Transverse colon (tissue), 4 donors: ENCODE measurements at places on chromosomes 4 and X. TPM values are rescaled to one million over a fixed set of nuclear protein-coding genes. Genes with fewer than 3 reads are reported as not detected.

DNA sequence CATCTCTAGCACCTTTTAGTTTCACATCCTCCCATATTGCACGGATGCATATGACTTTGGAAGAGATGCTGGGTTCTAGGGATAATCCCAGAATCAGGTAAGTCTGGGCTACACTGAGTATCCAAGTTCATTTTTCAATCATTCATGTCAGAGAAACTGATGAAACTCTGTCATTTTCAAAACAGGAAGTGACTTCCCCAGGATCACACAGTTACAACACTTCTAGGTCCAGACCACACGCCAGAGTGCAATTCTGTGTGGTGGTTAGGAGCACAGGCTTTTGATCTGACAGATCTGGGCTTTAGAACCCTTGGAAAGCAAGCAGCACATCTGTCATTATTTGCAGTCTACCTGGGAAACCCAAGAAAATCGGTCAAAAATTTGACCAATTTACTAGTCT lies 52.1 kb upstream of the CDKN2AIP start:
- no peak for DNase-seq

DNA sequence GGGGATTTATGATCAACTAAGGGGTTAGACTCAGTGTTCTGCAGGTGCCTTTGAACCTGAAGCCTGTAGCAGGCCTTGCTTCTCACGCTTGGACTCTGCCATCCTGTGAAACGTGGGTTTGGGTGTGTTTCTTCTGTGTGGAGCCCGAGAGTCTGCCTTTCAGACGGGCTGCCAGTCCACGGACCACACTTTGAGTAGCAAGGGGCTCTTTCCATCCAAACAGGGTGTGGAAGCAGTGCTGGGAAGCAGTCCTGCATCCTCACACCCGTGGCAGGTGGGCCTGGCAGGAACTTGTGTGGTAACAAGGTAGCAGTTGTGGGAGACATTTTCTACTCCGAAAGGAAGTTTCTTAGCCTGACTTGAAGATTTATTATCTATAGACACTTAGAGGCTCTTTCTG lies 22.7 kb downstream of the RGS12 start:
- DNase-seq, result no peak

- DNase-seq, result no peak
Observed at GRCh38 chr4:189835505-189835904, 105.2 kb upstream of the FRG1 start.

- no peak for DNase-seq
Observed at GRCh38 chrX:122913764-122914163, 270.3 kb upstream of the GRIA3 start.

DNA sequence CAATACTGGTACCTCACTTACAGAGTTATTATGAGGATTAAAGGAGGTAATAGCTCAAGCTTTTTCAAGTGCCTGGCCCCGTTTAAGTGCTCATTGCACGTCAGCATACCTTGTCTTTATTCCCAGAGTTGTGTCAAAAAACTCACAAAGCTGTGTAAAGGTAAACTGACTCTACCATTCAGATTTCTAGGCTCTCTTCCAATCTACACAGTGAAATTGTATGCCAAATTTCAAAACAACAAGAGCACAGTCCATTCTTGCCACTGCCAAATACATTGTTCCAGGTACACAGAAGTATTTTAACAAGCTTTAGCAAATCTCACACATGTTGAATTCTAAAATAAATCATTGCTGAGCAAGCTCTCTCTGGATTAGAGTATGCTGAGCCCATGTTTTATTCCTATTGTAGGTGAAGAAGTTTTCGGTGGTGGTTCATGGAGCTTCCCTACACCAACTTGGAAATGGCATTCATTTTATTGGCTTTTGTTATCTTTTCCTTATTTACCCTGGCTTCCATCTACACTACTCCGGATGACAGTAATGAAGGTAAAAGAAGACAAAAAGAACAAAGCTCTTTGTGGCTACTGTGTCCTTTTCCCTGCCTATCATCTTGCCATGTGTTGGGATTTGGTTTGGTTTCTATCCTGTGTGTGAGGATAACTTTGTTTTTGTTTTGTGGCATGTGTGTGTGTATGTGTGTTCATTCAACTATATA lies 16.2 kb downstream of the SMIM31 start:
- DNase-seq, result no peak

- no peak for DNase-seq
Observed at GRCh38 chr4:95959633-95960032, 119.7 kb downstream of the PDHA2 start.

DNA sequence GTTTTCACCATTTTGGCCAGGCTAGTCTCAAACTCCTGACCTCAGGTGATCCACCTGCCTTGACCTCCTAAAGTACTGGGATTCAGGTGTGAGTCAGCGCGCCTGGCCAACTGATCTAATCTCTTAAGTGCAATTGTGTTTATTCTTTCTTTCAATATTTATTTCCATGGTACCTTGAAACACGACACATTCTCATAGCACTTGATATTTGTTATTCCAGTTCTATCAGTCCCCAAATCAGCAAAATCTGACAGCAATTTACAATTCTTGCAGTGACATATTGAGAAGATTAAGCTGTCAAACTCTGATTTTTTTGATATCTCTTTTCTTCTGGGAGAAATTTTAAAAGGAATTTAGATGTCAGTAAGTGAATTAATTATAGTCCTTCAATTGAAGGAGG lies 218.1 kb upstream of the FAT4 start:
- DNase-seq, result no peak

- DNase-seq, result no peak
Observed at GRCh38 chr4:113952452-113953029, 26.9 kb downstream of the ARSJ start.

DNA sequence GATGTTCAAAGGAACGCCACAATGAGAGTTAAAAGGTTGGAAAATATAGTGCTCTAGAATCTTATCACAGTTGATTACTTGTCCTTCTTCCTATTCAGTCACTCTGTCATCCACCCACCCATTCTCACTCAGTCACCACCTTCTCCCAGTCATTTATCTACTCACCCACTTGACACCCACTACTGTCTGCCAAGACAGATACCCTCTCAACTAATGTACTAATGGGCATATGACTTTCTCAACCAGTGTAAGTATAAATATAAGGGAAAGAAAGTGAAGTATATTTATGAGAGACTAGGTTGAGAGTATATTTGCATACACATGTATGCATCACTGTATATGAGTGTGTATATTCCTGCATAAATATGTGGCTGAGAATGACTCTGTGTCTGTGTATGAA lies 20.0 kb downstream of the MID2 start:
- DNase-seq, result no peak

- DNase-seq, result no peak
Observed at GRCh38 chr4:132763465-132763864, 385.6 kb upstream of the PCDH10 start.

DNA sequence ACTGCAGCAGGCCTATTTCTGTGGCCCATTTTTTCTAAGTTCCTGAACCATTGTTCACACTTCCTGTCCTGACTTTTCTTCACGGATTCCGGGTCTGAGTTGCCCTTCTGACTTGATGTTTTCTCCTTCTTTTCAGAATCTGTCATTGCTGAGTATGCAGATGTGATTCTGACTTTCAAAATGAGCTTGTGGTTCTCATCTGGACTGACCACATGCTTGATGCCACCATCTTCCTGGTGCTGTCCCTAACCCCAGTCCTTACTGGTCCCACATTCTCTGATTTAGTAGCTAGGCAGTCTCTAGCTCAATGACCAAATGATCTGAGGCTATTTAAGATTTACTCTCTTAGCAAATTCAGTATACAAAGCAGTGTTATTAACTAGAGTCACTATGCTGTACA lies 822.3 kb upstream of the TENM3 start:
- no peak for DNase-seq

GRCh38 chr4:78669453-78669852 lies 106.7 kb upstream of the BMP2K start:
- no peak for DNase-seq

DNA sequence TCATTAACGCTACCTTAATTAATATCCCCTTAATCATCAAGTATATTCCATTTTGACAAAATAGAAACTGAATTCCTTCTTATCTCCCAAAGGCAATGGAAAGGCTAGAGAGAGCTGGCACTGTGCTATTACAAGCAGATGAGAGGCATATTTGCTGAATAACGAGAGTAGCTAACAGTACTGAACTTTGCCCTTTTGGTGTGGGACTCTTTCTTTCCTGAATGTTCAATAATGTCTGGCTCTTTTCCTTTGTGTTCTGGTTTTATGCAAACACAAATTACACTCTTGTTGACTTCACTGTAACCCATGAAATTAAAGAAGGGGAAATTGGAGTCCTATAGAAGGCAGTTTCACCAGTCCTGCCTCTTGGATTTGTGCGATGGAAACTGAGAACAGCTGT lies 63.5 kb downstream of the SHROOM3 start:
- DNase-seq, result no peak

- no peak for DNase-seq
Observed at GRCh38 chrX:100207331-100208024, 202.6 kb downstream of the PCDH19 start.

- no peak for DNase-seq
Observed at GRCh38 chr4:1572010-1572385, 112.1 kb downstream of the FAM53A start.

DNA sequence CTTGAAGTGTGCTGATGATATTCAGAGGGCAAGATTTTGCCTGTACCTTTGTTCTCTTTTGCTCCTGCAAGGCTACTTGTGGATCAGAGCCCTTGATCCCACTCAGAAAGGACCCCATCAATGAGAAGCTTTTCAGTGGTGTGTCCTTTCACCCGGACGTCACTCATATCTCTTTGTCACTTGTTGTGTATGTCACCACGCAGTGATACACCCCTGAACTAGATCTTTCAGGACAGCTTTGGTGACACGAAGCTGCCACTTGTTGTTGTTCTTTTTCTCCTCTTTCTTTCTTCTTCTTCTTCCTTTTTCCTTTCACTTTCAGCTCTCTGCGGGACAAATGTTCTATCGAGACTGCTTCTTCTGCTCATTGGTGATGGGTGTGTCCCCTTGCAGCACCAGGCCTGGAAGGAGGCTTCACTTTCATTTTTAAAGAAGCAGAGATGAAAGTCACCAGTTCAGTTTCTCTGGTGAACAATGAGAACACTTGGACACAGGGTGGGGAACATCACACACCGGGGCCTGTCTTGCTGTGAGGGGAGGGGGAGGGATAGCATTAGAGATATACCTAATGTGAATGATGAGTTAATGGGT lies 83.6 kb downstream of the NBDY start:
- no peak for DNase-seq

- no peak for DNase-seq
Observed at GRCh38 chr4:29805245-29805644, 914.9 kb upstream of the PCDH7 start.

- no peak for DNase-seq
Observed at GRCh38 chrX:110204986-110205385, 112.9 kb downstream of the AMMECR1 start.

The ZNF157 gene
- total RNA-seq, result 0.32 TPM

The CT55 gene
- total RNA-seq, result not detected

The FAM236D gene
- not detected for total RNA-seq

The SHISA3 gene
- total RNA-seq, result not detected

The TRMT2B gene
- total RNA-seq, result 20.9 TPM

The DHRSX gene
- 38.2 TPM for total RNA-seq

The PDE6B gene
- 2.5 TPM for total RNA-seq

The SPATA4 gene
- not detected for total RNA-seq
